Left hindlimb (tissue), 1 donor: ENCODE measurements at places on chromosomes 11 and 22.
A peak's percentile ranks its signal among the peaks of the same experiment; 100 is the strongest.

DNA sequence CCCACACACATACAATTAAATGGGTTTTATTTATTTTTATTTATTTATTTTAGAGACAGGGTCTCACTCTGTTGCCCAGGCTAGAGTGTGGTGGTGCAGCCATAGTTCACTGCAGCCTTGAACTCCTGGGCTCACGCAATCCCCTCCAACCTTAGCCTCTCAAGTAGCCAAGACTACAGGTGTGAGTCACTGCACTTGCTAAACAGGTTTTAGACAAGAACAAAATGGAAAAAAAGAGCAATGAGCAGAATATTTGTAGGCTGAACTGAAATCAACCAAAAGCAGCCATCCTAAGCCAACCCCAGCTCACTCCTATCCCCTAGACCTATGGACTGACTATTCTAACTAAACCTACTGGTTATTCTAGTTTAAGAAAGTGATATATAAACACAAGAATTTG lies 37.8 kb downstream of the MRE11 start:
- no peak for DNase-seq

DNA sequence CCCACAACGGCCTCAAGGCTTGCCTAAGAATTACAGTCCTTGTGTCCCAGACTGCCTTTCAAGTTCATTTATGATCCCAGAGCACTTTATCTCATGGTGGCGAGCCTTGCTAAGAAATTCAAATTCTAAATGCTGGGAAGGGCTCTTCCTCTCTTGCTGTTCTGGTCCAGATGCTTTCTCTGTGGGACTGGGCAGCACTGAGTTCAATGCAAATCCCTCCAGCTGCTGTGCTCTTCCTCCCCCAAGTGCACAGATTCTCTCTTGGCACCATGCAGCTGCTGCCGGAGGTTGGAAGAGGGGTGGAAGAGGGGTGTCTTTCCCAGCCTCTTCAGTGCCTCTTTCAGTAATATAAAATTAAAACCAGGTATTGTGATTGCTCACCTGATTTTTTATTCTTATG lies 828.0 kb downstream of the DLG2 start:
- DNase-seq = no peak

DNA sequence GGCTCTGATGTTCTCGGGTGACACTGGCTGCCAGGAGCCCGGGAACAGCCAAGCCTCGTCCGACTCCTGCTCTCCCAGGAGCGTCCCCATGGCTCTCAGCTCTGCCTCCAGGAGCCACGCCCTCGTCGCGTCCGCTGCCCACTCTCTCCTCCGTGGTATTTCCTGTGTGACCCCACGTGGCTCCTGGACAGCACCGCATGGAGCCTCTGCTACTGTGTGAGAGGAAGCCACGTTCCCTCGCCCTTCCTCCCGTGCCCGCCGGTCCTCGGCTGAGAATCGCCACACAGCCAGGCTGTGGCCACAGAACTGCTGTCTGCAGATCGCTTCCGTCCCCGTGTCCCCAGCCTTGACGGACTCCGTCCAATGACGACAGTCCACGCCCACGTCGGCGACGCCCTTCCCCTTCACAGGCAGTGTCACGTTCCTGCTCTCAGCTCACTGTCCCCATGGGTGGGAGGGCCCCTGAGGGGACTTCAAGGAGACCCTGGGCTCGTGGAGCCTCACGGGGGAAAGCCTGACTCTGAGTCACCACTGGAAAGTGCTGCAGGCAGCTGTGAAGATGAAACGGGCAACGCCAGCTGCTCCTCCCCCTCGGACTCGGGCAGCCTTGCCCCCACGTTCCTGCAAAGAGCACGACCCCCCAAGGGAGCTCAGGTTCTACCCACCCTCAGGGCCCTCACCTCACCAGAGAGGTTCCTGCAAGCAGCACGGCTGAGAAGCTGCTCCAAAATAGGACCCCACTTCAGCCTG lies 458.5 kb downstream of the BRD1 start:
- DNase-seq = no peak

DNA sequence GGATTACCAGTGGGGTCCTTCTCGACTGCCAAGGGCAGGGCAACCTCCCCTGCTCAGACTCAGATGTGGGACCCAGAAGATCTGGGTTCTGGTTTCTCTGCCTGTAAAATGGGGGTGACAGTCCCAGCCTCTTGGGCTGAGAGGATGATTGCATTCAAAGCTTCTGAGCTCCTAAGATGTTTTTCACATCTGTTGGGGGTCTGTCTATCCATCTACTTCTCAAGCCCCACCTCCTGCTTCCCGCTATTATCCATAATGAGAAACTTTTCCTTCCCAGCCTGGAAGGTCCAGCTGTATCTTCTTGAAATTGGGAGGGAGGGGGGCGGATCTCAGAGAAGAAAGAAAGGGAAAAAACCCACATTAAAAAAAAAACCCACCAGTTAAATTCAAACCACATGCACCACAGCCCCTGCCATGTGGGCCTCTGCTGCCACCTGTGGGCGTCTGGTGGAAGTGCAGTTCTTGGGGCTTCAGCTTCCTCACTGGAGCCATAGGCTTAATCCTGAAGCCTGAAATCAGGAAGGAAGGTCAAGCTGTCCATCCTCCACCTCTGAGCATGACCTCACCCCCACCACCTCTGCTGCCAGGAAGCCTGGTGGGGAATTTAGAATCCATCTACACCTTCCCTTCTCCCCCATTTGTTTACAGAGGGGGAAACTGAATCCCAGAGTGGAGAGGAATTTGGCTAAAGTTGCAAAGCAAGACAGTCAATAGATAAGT lies 27.3 kb downstream of the ARHGEF17 start:
- peak; percentile 92 for DNase-seq

DNA sequence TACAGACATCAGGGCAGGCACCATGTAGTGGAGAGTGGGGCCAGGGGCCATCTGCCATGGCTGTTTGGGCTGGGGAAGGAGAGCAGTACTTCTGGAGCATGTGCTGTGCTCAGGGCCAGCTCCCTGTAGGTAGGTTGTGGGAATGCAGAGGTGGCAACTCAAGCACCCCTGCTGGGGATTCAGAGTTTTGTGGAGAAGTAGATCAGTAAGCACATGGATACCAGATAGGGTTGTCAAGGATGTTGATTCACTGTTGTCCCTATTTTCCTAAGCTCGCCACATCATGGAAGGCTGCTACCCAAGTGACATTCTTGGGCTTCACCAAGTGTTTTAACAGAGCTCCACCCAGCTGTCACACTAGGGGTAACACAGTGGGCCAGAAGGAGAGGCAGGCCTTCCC lies 67.2 kb downstream of the BMAL1 start:
- no peak for DNase-seq

GRCh38 chr11:11612439-11612838 lies 9.4 kb downstream of the GALNT18 start:
- no peak for DNase-seq

DNA sequence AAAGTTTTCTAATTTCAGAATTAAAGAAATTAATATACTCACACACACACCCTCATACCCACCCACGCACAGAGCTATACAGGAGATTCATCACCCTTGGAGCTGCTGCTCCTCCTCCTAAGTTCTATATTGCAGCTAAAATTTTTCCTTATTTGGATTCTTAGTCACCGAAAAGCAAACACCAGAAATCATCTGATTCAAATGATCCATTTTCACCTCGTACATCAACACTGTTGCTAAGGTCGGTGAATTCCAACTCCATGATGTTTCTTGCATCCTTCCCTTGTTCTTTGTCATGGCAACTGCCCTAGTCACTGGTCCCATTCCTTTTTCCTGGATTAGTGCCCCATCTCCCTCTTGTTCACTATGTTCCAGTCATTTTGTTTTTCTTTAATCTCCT lies 286.2 kb downstream of the GRM5 start:
- no peak for DNase-seq

DNA sequence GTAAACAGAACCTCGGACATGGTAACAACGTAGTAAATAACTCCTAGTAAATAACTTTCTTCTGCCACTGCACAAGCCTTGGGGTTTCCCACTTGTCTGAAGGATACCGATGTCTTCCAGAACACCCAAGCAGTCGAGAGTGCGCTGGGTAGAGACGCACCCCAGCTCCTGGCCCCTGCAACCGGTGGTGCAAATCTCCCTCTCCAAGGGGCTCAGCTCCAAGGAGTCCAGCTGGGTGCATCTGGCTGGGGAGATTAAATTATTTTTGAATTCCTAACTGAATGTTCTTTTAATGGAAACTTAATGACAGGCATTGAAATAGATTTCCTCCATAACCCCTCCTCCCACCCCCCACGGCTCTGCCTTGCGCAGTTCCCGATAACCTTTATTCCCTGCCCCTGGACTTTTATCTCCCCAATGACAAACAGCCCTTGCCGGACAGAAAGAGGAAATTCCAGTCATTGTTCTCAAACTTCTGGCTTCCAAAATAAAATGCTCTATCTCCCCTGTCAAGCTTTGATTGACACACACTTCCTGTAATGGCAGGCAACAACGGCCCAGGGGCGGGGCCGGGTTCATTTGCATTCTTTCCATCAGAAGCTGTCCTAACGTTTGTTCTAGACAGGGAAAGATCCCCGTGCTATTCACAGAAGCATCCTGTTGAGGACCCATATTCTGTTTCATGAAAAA lies 31.2 kb downstream of the KCNJ1 start:
- DNase-seq = no peak

DNA sequence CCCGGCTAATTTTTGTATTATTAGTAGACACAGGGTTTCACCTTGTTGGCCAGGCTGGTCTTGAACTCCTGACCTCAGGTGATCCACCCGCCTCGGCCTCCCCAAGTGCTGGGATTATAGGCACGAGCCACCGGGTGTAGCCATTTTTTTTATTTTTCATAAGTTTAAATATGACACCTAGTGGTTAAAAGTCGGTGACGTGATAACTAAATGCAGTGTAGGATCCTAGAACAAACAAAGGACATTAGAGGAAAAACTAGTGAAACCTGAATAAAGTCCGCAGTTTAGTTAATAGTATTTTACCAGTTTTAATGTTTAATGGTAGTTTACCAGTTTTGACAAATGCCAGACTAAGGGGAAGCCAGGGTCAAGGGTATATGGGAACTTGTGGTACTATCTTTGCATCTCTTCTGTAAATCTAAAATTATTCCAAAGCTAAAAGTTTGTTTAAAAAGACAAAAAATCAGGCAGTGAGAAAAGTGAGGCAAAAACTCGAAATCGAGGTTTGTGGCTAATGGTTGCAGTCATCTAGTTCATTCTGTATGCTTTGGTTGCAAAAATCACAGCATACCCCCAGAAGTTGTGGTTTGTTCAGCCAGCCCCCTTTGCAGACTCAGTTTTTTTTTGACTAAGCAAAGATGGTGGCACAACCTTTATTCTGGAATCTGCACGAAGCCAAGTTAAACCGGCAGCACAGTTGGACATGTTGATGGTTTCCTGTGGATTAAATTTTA lies 29.6 kb downstream of the TOM1 start:
- DNase-seq = no peak

DNA sequence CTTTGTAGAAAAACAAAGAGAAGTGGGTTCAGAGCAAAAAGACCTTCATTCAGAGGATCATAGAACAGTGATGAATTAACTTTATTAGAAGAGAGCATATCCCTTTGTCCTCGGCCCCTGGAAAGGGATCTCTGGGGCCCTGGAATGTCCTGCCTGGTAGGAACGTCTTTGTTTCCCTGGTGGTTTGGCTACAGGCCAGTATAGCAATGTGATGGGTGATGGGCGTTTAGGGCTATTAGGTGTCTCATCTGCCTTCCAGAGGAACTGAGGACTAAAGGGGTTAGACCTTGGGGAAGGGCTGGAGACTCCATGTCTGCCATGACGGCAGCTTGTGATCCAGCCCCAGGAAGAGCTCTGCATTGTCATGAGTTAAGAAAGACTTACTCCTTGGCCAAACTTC lies 9.1 kb downstream of the APOL4 start:
- DNase-seq = no peak

- no peak for DNase-seq
Observed at GRCh38 chr11:782264-783174, 5.2 kb upstream of the GATD1 start.

GRCh38 chr11:37642296-37642695 lies 1044.3 kb upstream of the RAG2 start:
- no peak for DNase-seq

GRCh38 chr11:117099696-117100095 lies 1.5 kb upstream of the SIK3 start:
- no peak for DNase-seq

GRCh38 chr11:43135966-43136534 lies 175.7 kb upstream of the API5 start:
- DNase-seq = no peak

DNA sequence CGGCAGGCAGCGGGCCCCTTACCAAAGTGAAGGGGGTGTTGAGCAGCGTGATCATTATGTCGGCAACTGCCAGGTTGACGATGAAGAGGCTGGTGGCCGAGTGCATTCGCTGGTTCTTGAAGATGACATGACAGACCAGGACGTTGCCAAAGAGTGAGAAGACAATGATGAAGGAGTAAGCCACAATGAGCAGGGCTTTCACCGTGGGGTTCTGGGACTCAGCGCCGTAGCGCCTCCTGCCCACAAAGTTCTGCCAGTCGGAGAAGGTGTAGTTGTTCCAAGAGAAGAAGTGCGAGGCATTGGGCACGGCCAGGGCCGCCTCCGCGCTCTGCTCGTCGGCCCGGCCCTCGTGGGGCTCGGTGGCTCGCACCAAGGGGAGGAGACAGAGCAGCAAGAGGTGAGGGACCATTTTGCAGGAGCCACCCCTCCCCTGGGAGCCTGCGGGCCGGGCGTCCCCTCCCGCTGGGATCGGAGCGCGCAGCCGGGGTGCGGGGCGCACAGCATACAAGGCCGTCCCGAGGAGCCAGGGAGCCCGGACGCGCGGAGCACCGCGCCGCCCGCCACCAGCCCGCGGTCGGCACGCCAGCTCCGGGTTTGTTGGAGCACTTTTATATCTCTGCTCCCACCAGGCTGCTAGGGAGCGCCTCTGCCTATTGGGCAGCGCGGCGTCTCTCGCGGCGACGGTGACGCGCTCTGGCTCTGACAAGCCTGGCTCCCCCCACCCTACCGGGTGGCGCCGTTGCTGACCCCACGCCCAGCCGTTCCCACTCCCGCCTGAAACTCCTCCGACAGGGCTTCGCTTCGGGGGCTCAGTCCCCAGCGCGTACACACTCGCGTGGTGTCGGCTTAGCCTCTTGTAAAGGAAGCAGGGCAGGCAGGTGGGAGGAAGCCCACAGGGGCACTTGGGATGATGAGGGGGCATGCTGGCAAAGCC lies at the start of gene GPR83:
TSS of gene GPR83 (minus strand) at position 581 of the 934 bp plus-strand sequence. CDS start at position 409, 172 bp downstream.
- peak; percentile 43 for DNase-seq

DNA sequence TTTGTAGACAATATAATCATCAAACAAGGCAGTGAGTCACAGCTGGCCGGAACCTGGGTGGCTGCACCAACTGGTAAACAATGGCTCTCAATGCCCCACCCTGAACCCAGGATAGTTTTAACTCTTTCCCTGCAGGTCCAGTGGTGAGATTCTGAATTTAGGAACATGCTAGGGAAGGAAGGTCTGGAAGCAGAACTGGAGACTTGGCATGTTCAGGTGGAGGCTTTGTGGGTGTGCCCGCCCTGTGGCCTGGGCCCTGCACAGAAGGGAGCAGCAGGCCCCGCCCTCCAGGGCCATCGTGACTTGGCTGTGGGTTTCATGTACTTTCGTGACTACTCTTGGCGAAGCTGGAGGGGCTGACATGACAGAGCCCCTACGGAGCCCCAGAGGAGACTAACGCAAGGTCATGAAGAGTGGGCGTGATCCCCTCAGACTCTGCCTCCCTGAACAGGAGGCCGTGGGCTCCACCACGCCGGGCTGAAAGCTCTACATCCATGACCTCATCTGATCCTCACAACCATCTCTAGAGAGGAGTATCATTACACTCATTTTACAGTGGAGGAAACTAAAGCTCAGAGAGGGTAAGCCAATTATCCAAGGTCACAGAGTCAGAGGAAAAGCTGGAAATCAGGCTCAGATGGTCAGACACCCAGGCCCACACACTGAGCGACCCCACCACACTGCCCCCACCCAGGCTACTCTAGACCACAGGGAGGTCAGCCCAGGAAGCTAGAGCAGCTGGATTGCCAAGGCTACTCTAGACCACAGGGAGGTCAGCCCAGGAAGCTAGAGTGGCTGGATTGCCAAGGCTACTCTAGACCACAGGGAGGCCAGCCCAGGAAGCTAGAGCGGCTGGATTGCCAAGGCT lies 27.3 kb downstream of the MAFF start:
- peak; percentile 46 for DNase-seq
